ENCODE measurements at places on chromosomes 1 and 21.

- no peak for DNase-seq
Measured at GRCh38 chr1:14654554-14654953, 56.1 kb downstream of the KAZN start.

GRCh38 chr1:32773764-32774463 lies 43.2 kb downstream of the YARS1 start:
- DNase-seq: no peak

- DNase-seq: no peak
Measured at GRCh38 chr1:100183370-100183769, 5.3 kb upstream of the LRRC39 start.

DNA sequence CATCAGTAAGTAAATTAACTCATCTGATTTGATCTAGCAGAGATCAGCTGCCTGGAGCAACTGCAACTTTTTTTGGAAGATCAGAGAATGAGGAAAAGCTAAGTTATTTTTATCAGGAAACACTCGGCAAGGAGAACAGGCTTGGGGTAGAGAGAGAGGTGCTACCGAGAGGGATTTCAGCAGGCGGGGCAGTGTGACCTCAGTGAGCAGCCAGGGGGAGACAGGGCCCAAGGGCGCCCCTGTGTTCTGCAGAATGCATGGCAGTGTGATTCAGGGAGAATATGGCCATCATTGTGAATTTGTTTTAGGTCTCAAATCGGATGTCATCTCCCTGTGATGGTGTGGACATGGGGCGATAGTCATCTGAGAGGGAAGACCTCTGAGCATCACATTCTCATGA lies 484.1 kb upstream of the VAMP3 start:
- no peak for DNase-seq

GRCh38 chr1:198699167-198700015 lies 60.6 kb downstream of the PTPRC start:
- peak; percentile 24 for DNase-seq

GRCh38 chr1:41319807-41320711 lies 41.2 kb upstream of the FOXO6 start:
- peak; percentile 30 for DNase-seq

- no peak for DNase-seq
Measured at GRCh38 chr1:236143104-236143948, 987 bp downstream of the GPR137B start.

- no peak for DNase-seq
Measured at GRCh38 chr1:85356130-85356529, 79.7 kb upstream of the BCL10 start.

- no peak for DNase-seq
Measured at GRCh38 chr1:221696027-221696426, 45.9 kb downstream of the DUSP10 start.

DNA sequence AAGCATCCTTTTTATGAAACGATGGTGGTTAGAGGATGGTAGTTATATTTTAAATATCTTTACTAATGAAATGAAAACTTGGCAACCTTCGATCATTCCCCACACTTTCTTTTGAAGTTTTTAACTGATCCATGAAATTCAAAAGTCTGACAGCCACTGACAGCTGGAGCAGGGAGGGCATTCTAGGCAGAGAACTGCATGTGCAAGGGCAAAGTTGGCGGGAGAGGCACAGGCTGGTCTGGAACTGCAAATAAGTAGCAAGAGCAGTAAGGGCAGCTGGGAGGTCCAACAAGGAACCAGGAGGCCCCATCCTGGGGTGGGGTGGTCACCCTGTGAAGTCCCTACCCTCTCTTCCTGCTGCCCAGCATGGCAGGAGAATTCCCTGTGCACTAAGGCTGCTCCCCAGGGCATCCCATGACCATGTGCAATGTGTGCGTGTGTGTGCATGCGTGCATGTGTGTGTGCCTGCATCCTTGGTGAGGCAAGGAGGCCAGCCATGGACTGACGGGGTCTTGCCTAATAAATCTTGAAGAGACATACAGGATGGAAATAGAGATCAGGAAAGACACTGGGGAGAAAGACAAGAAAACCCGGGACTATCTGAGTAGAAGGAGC lies 33.1 kb upstream of the FOXO6 start:
- no peak for DNase-seq

GRCh38 chr1:56562891-56563452 lies 16.4 kb downstream of the PLPP3 start:
- DNase-seq: no peak

DNA sequence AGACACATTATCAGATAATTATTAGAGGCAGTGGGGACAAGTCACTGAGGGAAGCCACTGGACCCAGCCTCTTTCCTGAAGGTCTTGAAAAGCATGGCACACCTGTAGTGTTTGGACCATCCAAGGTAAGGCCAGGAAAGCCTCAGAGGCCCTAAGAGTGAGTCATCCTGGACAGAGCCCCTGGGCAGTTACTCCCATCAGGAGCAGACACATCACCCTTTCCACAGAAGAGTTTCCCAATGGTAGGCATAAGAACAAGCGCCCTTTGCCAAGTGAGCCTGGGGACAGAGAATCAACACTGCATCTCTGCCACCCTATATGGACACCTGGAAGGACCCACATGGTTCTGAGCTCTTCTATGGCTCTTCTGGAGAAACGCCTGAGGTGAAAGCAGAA lies 136.0 kb downstream of the PLXNA2 start:
- DNase-seq: no peak

- DNase-seq: peak; percentile 92
Measured at GRCh38 chr1:234997201-234997895, 131.3 kb downstream of the TOMM20 start.

- no peak for DNase-seq
Measured at GRCh38 chr1:37085393-37085792, 51.1 kb upstream of the GRIK3 start.

GRCh38 chr1:202805886-202806844 lies 2.1 kb downstream of the KDM5B start:
- DNase-seq: no peak

- DNase-seq: no peak
Measured at GRCh38 chr1:6889875-6890480, 104.7 kb downstream of the CAMTA1 start.

- no peak for DNase-seq
Measured at GRCh38 chr1:23787701-23788100, 3.2 kb upstream of the LYPLA2 start.

GRCh38 chr21:40835184-40835694 lies 11.7 kb downstream of the DSCAM start:
- DNase-seq: no peak

DNA sequence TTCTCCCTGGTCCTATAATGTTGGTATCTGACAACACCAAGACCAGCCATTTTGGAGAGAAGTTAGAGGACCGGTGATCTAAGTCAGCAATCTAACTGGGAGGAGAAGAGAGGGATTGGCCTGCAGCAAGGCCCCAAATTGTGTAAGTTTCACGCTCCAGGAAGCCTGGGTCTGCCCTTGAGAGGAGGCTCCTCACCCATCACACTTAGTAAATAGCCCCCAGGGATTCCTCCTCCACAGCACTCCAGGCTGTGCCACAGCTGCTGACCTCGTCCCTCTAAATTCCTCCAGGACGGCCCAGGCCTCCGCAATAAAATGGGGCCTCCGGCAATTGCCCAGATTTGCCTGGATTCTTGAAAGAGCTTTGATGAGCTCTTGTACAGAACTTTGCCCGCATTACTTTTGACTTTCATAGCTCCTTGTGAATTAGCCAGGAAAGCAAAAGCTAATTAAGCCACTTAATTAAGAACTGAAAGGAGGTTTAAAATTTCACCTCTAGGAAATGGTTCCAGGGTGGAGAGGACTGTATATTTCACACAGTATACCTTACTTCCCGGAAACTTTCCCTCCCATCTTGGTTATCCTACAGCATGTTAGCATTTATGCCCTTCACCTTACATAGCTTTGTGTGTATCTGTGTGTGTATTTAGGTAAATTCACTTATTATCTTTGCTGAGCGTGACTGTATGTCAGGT lies 90.5 kb downstream of the LAMC2 start:
- DNase-seq: no peak

DNA sequence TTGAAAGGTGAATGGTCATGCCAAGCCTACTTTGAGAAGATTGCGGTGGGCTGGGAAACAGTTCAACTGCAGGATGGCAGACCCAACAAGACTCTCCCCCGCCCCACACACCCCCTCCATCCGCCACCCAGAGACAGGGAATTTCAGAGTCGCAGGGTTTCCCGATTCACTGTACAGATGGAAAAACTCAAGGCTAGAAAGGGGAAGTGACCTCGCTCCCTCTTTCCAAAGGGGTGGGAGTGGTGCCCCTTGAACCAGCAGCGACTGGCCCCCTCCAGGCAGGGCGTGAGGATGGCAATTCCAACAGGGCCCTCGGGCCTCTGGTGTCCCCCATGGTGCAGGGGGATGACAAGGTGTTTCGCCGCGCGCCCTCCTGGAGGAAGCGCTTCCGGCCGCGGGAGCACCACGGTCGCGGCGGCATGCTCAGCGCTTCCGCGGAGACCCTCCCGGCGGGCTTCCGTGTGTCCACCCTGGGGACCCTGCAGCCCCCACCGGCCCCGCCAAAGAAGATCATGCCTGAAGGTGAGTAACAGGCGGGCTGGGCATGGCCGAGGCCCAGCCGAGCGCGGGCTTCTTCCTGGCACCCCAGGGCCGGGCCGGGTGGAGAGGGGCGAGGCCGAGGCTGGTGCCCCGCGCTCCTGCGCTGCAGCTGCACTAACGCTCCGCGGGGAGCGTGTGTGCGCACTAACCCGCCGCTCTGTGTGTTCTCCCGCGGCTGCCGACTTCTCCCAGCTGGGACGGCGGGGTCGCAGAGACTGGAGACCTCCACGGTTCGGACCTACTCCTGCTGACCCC lies 10.4 kb downstream of the MYOG start:
- DNase-seq: no peak

- DNase-seq: no peak
Measured at GRCh38 chr1:107499139-107499744, 358.4 kb downstream of the NTNG1 start.

DNA sequence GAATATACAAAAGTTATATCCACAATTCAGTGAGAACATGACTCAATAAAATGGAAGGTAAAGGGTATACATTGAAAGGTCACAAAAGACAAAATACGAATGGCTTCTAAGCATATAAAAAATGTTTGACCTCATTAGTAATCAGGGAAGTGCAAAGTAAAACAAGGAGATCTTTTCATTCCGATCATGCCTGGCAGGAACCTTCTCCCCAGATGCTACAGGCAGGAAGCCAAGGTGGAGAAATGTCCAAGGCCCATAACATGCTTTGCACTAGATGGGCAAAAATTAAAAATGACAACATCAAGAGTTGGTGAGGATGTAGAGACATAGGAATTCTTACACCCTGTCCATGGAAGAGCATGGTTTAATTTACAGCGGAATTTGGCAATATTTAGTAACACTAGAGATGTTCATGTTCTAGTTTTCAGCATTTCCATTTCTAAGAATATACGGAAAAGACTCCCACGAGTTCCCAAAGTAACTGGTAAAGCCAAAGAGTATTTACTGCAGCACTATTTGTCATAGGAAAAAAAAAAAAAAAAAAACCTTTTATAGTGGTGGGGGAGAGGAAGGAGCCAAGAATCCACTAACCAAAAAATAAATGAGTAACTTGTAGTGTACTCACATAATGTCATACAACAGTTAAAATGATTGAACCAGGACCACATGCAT lies 184.5 kb upstream of the KAZN start:
- no peak for DNase-seq

GRCh38 chr1:14941864-14942263 lies 211.7 kb upstream of the TMEM51 start:
- no peak for DNase-seq

GRCh38 chr21:31798842-31799704 lies 67.2 kb upstream of the SCAF4 start:
- DNase-seq: no peak

DNA sequence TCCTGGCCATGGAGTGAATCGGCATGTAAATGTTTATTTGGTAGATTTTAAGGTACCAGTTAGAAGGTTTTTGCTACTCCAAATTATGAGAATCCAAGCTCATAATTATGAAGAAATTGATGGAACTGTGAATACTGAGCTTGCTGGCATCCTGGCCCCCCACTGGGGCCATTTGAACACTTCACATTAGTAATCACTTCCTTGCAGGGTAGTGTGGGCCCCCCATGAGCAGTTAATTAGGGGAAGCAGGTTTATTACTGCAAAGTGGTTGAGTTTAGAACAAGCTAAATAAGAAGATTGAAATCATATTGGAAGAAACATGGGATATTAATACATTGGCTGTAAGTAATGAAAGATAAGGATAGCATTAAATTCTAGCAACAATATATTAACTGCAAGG lies 86.7 kb downstream of the S1PR1 start:
- DNase-seq: no peak

DNA sequence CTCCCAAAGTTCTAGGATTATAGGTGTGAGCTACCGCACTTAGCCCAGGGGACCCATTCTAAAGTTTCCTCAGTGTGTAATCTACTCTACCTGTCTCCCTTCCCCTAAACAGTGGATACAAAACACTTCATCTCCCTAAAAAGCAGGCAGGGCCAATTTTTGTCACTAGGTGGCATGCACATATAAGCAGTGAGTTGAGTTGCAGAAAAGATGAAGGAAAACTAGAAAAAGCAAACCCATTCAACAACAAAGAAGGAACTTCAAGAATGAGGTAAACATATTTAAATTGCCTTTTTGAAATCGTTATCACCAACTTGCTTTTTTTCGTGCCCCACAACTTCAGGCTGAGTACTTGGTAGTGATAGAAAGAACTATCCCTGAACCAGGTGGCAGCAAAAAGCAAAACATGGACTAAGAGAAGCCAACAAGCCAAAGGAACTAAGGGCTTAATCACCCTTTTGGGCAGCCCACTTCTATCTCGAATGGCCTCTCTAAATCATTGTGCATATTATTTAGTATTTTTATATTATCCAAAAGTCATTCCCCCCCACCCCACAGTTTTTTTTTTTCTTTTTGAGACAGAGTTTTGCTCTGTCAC lies 19.7 kb upstream of the ALDH9A1 start:
- DNase-seq: peak; percentile 21

- DNase-seq: no peak
Measured at GRCh38 chr1:198683449-198683848, 44.6 kb downstream of the PTPRC start.

GRCh38 chr1:58500043-58500442 lies 46.5 kb downstream of the OMA1 start:
- peak; percentile 41 for DNase-seq

- DNase-seq: no peak
Measured at GRCh38 chr21:33931799-33932390, 16.3 kb upstream of the ATP5PO start.
